ENCODE measurements at places on chromosomes 13 and 19.

- no peak for DNase-seq
Measured at GRCh38 chr13:113535381-113535781, 44.9 kb upstream of the DCUN1D2 start.

DNA sequence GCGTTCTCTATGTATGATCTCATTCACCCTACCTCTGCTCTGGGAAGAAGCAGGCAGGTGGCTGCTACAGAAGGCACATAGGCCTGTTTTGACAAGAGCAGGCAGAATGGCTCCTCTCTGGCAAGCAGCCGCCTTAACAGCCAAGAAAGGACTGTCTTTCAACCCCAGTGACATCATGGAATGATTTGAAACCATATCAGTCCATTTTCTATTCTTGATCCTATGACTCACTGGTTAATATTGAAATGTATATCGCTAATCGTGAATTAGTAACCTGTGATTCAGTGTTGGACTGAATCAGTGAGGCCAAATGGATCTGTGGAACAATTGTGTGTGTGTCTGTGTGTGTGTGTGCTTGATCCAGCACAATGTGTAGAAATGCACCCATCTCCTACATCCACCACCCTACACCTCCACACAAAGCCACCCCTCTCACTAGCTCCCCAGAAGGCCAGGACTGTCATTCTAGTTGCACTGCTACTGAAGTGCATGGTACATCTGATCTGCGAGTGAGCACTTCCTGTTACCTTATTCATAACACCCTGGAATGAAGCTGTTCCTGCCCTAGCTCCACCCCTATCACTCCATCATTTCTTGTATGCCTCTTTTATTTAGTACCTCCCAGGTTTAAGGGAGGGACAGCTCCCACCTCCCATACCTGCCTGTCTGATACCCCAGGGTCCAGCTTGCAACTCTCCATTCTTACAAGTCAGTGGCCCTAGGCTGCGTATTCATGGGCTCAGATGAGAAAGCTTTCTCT is 460.0 kb downstream of the FOXO1 start:
- DNase-seq: peak; percentile 22

GRCh38 chr13:102902789-102903347 is 57.0 kb downstream of the ERCC5 start:
- DNase-seq: no peak

GRCh38 chr13:36549755-36550154 is 117.5 kb downstream of the CCNA1 start:
- DNase-seq: no peak

DNA sequence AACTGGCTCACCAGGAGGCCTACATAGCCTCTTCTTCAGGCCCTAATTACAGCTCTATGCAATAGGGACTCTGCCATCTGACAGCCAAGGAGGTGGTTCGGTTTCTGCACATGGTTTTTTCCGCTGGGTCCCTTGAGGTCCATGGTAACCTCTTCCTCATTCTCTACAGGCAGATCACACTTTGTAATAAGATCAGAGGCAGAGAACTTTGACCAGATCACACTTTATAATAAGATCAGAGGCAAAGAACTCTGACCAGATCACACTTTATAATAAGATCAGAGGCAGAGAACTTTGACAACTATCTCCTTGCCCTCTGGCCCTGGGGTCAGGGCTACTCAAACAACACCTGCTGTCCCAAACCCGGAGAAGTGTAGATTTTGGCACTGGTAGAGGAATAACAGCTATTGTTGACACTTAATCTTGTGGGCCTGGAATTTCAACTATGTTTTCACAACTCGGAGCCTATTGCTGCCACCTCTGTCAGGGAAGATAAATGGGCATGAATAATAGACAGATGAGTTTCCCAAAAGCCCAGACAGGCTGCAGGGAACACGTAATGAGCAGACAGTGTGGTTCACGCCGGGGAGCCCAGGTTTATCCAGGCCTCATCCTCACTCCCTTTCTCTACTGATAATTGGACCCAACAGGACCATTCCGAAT is 246.1 kb downstream of the UQCRFS1 start:
- no peak for DNase-seq

DNA sequence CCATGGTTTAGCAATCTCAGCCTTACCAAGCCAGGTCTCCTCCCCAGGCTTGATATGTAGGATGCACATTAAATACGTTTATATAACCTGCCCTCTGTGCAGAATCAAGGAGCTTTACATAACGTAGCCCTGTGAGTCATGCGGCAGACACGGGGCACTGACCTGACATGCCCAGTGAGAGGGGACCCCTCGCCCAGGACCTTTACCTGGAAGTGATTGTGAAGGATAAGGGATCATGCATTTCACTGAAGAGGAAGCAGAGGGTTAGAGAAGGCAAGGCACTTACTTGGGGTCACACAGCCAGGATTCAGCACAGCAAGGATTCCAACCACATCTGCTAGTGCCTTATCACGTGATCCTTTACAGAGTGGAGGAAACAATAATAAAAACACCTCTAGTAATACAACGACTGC is 18.9 kb upstream of the FOSB start:
- DNase-seq: no peak

DNA sequence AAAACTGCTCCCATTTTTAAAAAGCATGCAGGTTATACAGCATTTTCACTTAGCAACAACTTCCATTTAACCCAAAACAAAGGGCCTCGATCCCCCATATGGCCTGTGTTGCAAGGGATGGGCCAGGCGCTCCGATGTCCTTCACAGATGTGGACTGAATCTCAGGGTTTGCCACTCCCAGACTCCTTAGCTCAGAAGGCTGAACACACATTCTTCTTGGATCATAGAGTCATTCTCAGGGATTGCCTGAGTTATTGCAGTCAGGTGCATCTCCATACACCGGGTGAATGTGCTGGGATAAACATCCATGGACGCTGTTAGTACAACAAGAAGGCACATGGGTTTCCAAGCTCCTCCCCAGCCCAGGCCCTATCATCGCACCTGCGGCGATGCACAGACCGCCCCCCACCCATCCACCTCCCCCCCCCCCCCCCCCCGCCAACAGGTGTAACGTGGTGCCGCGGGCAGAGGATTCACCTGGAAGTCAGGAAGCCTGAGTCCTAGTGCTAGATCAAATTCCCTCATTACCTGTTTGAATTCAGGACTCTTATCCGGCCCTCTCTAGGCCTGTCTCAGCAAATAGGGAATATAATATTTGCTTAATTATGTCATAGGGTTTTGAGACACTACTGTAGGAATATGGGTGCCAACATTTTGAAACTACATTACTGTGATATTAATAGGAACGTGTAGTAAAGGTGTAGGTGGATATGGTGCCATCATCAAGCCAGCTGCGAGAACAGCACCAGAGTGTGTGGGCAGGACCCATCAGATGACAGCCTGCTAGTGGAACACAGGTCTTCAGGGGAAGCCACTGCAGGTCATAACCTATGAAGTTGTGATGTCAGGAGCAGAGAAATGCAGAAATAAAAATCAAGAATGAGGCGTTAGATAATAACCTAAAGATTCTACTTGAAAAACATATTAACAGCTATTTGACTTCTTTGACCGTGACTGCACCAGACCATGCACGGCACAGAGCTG is 110.9 kb downstream of the SACS start:
- DNase-seq: no peak

- DNase-seq: no peak
Measured at GRCh38 chr13:81493144-81493543, 1152.2 kb upstream of the SPRY2 start.

DNA sequence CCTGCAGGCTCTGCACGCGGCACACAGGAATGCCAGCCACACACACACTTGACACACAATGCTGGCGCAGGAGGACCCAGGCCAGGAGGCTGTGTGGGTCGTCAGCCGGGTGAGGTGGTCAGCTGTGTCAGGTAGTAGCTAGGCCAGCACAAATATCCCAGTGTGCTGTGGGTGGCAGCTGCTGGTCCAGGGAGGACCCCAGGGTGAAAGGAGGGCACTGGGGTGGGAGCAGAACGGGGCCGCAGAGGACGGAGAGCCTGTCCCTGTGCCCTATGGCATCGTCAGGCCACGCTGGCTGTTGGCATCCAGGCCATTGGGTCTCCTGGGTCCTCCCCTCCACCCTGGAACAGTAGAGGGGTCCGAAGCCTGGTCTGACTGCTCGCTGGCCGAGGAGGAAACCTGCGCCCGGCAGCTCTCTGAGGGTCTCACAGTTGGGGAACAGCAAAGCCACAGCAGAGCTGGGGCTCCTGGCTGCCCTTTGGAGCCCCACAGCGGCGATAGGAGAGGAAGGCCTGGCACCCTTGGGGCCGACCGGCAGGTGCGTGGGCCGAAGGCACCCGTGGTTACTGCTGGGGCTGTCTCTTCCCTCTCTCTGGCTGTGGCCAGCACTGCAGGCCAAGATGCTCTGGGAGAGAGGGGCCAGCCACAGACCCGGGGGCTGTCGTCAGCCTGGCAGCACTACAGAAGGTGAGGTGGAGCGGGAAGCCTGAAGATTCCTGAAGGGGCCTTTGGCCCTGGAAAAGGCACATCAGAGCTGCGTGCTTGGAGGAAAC is 27.3 kb downstream of the C13orf46 start:
- no peak for DNase-seq

- no peak for DNase-seq
Measured at GRCh38 chr13:43884222-43884621, 4.5 kb downstream of the LACC1 start.

DNA sequence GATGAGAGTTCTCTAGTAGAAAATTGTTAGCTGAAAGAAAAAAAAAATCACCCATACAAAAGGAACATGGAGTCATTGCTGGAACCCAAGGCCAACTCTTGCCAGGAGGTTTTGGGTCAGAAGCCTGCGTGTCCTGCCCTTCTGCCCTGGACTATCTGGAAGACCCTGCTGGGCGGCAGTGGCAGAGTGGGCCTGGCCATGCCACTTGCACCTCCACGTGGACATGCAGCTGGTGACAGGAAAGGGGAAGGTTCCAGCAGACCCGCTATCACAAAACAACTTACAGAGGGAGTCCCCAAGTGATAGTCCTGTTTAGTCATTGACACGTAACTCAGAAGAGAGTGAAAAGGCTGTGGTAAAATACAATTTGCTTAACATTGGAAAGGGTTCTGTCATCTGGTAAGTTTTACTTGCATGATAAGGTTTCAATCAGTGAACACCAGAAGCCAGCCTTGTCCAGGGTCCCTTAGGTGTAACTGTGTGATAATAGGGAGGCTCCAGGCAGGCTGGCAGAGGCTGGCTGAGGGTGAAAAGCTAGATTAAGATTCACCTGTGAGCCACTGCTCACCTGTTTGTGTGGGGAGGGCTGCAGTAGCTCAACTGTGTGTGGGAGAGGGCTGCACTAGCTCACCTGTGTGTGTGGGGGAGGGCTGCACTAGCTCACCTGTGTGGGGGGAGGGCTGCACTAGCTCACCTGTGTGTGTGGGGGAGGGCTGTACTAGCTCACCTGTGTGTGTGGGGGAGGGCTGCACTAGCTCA is 47.8 kb downstream of the COL4A2 start:
- no peak for DNase-seq

DNA sequence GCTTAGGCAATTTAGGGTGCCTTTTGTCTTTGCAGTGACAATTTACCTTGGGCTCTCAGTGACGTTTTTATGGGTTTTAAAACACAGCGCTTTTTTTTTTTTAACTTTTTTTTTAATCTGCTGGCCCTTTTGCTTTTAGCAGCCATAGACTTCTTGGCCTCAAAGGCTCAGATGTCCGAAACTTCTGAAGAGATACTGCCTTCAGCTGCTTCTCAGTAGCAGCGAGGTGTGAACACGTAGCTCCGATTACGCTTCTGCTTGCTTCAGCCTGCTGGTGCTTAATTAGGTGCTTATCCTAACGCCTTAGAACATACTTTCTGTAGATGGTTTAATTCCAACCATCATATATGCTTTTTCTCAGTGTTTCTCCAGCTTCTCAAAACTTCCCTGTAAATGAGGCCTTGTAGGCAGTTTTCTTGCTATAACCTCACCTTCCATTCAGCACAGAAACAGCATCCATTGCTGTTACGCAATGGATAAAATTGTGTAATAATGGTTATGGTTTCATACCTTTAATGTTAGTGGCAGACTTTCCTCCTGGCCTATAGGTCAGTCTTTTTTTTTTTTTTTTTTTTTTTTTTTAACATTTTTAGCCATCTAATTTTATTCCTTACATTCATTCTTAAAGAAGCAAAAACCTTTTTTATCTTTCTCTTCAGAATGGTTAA is 723.9 kb downstream of the GPC5 start:
- DNase-seq: no peak

DNA sequence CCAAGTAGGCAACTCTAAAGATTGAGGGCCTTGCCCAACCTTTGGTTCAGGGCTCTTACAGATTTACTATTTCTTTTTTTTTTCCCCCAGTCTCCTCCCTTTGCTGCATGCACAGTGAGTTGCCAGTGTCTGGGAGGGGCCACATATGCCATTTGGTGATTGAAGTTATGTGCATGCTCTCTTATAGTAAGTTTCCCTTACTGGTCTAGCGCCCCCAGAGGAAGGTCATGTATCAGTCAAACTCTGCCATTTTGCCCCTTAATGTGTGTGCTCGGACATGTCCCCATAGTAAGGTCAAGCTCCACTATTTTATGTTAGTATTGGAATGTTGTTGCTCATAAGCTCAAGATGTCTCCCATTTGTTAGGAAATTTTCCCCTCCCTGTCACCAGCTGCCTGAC is 1138.0 kb upstream of the SLC10A2 start:
- DNase-seq: no peak

GRCh38 chr19:54949412-54949811 is 2.1 kb upstream of the NLRP7 start:
- no peak for DNase-seq

All from stimulated activated CD4-positive, alpha-beta T cell treated with anti-CD3 and anti-CD28 coated beads, Interleukin-15, amount 100 ng/mL, for 1 hour (primary cell).